ENCODE measurements at places on chromosomes 1 and 21. TPM values are rescaled to one million over a fixed set of nuclear protein-coding genes. Genes with fewer than 3 reads are reported as not detected.

DNA sequence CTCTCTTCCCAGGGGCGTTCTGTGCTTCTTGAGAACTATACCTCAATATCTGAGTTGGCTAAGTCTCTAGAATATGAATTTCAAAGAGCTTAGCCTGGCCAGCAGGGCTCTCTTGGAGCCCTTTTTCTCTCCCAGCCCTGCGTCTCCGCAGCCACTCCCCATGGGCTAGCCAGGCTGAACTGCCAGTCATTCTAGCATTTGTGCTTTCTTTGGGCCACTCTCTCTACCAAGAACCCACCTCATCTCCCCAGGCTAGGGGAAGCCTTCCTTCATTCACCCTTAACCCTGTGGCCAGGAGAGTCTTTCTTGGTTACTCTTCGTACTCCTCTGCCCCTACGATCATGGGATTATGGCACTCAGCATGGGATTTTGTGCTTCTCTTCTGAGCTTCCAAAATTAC, 18.2 kb downstream of the ABCG1 start:
- H3K4me3 ChIP-seq = no peak overlapping the region
- H3K27ac ChIP-seq = peak overlapping the region; percentile 70
- peaks cover 84% of the 10 kb centered on the region for H3K4me1 ChIP-seq
- H3K27me3 ChIP-seq = no peaks in the 10 kb centered on the region
- no peak for DNase-seq

DNA sequence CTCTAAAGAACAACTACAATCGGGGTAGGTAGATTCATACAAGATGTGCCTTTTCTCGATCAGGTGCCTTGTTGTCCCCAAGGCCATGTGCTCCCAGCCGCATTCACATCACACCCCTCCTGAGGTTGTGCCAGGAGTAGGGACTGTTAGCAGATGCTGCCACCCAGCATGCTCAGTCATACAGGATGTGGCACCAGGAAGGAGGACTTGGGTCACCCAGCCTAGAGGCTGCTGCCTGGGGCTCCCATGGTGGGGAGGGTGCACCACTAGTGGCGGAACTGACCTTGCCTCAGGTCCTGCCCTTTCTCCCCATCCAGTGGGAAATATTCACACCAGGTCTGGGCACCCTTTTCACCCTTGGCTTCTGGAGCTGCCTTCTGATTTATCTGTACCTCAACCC, 8.3 kb downstream of the TEX35 start:
- no peaks in the 10 kb centered on the region for H3K36me3 ChIP-seq
- H3K4me3 ChIP-seq = no peak overlapping the region
- no peak overlapping the region for H3K27ac ChIP-seq
- H3K27me3 ChIP-seq = no peaks in the 10 kb centered on the region
- no peak for DNase-seq
- H3K4me1 ChIP-seq = no peaks in the 10 kb centered on the region

GRCh38 chr1:37071829-37072228, 37.5 kb upstream of the GRIK3 start:
- H3K27me3 ChIP-seq = no peaks in the 10 kb centered on the region
- no peak overlapping the region for H3K27ac ChIP-seq
- H3K4me3 ChIP-seq = no peak overlapping the region
- no peaks in the 10 kb centered on the region for H3K36me3 ChIP-seq
- no peak for DNase-seq

DNA sequence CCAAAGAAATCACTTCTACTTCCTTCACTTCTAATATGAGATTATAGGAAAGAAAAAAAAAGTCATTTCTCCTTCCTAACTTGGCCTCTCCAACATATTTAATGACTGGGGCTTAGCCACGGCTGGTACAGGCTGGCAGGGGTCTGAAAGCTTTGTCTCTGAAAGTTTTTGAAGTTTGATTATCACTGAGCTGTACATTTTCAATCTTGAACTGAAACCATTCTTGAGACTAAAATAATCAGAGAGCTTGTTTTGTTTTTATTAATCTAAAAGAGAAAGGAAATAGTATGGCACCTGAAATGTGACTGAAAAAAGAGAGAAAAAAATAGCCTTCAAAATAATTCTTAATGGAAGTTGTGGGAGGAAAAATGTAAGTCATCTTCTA, 3.8 kb upstream of the KRTAP19-8 start:
- H3K36me3 ChIP-seq = no peaks in the 10 kb centered on the region
- DNase-seq = no peak
- no peak overlapping the region for H3K27ac ChIP-seq
- H3K4me1 ChIP-seq = no peaks in the 10 kb centered on the region

DNA sequence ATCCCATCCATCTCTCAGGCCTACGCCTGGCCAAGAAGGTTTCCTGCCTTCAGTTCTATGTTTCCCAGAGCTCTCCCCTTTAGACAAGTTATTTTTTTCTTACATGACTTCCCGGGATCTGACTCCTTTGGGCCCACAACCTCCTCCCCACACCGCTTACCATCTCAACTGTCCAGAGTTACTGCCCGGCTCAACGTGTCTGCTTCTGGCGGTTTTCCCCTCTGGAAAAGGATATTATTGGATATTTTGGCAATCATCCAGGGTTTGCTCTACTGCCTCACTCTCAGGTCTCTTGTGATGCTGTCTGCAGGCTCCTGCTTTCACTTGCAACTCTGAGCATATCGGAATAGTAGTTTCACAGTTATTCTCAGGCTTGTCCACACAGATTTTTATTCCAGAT, 318.2 kb upstream of the CAMK1G start:
- no peaks in the 10 kb centered on the region for H3K27me3 ChIP-seq
- no peak overlapping the region for H3K27ac ChIP-seq
- no peak overlapping the region for H3K4me3 ChIP-seq
- no peaks in the 10 kb centered on the region for H3K4me1 ChIP-seq
- H3K36me3 ChIP-seq = no peaks in the 10 kb centered on the region

DNA sequence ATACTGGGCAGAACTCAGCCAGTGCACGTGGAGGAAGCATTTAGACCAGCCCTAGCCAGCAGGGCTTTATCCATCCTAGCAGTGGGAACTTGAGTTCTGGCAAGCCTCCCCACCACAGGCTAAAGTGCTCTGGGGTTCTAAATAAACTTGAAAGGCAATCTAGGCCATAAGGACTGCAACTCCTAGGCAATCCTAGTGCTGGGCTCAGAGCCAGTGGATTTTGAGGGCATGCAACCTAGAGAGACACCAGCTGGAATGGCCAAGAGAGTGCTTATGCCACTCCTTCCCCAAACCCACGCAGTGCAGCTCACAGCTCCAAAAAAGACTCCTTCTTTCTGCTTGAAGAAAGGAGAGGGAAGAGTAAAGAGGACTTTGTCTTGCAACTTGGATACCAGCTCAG, 70.5 kb upstream of the APOBEC4 start:
- no peaks in the 10 kb centered on the region for H3K27me3 ChIP-seq
- no peak overlapping the region for H3K27ac ChIP-seq

Gene CDC7
- total RNA-seq = 18.3 TPM

DNA sequence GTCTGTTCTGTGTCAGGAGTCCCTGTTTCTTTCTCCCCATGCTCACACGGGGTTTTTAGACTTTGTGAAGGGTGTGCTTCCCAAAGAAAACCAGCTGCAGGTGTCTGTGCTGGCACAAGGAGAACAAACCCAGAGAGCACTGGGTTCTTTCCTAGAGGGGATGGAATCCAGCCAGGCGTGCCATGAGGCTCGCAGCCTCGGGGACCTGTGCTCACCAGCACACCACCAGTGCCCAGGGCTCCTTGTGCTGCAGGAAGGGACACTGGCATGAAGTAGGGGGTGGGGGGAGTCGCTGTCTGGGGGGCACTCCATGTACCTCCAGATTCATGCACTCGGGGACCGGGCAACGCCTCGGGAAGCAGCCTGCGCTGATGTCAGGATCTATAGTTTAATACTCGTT, 57.9 kb downstream of the AGPAT3 start:
- no peak overlapping the region for H3K4me3 ChIP-seq
- peaks cover 16% of the 10 kb centered on the region for H3K36me3 ChIP-seq
- peaks cover 45% of the 10 kb centered on the region for H3K4me1 ChIP-seq
- DNase-seq = no peak

Gene CTSS
- 104 TPM for total RNA-seq

GRCh38 chr1:243982447-243983018, 68.5 kb upstream of the ZBTB18 start:
- H3K27ac ChIP-seq = no peak overlapping the region
- no peaks in the 10 kb centered on the region for H3K27me3 ChIP-seq
- no peaks in the 10 kb centered on the region for H3K36me3 ChIP-seq
- H3K4me1 ChIP-seq = no peaks in the 10 kb centered on the region
- H3K4me3 ChIP-seq = no peak overlapping the region
- no peak for DNase-seq

DNA sequence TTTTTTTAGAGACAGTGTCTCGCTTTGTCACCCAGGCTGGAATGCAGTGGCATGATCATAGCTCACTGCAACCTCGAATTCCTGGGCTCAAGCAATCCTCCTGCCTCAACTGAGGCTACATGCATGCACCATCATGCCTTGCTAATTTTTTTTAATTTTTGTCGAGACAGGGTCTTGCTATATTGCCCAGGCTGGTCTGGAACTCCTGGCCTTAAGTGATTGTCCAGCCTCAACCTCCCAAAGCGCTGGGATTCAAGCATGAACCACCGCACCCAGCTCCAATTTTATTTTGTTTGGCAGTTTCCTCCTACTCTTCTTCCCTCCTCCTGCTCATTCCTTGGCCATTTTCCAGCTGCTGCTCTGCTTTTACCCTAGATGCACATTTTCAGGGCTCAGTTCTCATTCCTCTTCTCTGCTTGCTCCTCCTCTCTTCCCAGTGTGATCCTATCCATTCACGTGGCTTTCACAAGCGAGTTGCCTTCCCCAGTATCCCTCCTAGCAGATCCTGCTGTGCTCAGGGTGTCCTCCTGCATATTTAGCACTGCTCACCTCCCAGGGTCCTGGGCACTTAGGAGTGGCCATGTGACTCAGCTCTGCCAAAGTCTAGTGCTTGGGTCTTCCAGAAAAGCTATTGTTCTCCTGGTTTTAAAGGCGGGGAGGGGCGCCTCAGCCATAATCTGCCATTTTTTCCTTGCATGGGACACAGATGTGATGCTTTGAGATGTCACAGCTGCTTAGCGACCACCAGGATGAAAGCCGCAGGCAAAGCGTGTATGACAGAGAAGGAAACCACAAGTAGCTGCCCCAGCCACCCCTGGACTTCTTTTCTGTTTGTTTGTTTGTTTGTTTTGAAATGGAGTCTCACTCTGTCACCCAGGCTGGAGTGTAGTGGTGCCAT, 33.7 kb downstream of the PSEN2 start:
- no peaks in the 10 kb centered on the region for H3K4me1 ChIP-seq
- H3K4me3 ChIP-seq = no peak overlapping the region
- DNase-seq = no peak
